ENCODE measurements at places on chromosomes 5 and 9.
A peak's percentile ranks its signal among the peaks of the same experiment; 100 is the strongest.

DNA sequence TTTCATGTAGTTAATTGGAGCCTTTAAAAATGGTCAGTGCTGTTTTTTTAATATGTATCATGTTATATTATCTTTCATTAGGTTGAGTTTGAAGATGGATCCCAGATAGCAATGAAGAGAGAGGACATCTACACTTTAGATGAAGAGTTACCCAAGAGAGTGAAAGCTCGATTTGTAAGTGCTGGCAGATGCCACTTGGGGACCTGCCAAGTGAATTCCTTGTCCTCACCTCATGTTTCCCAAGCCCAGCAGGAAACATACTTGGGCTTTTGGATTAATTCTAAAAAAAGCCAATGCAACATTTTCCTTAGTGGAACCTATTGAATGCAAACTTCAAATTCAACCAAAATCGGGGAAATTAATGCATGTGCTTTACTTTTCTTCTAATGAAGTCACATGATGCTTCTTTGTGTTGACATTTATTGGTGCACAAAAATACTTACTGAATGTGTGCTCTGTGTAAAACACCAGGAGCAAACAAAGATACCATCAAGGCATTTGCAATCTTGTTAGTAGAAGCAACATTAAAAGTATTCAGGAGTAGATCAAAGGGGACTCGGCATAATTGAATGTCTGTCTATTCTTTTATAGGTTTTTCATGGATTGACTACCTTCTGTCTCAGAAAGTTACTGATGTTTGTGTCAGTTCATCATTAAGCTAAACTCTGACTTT lies 412.1 kb downstream of the KDM4C start:
- DNase-seq = peak; percentile 66

DNA sequence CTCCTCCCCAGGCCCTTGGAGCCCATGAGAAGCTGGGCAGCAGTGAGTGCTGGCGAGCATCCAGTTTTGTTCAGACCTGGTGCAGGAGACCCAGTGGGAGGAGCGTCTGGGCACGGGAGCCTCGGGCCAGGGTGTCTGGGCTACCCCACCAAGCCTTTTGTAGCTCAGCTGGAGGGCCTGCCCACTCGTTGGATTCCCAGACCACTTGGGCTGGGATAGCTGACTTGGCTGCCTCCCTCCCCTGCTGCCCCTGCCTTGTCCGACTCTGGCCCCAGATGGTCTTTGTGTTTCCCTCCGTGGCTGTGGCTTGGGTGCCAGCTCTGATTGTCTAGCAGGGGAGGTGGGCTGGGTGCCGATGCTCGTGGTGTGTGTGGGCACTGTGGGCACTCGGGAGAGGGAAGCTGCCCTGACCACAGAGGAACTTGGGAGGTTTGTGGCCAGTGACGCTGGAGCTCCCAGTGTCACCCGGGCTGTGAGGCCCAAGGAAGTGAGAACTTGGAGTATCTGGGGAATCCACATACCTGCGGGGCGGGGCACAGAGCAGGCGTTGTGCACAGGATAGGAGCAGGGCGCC lies 47.3 kb downstream of the WNK2 start:
- DNase-seq = no peak

DNA sequence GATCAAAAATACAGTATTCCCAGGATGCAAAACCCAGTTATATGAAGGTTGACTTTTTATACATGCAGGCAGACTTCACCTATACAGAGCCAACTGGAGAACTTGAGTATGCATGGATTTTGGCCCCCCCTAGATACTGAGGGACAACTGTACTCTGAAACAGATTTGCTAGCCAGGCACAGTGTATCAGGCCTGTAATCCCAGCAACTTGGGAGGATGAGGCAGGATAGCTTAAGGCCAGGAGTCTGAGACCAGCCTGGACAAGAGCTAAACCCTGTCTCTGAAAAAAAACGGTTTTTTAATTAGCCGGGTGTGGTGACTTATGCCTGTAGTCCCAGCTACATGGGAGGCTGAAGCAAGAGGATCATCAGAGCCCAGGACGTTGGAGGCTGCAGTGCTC lies 21.9 kb downstream of the PTBP3 start:
- no peak for DNase-seq

- DNase-seq = no peak
Observed at GRCh38 chr5:158521995-158522394, 577.7 kb downstream of the EBF1 start.

DNA sequence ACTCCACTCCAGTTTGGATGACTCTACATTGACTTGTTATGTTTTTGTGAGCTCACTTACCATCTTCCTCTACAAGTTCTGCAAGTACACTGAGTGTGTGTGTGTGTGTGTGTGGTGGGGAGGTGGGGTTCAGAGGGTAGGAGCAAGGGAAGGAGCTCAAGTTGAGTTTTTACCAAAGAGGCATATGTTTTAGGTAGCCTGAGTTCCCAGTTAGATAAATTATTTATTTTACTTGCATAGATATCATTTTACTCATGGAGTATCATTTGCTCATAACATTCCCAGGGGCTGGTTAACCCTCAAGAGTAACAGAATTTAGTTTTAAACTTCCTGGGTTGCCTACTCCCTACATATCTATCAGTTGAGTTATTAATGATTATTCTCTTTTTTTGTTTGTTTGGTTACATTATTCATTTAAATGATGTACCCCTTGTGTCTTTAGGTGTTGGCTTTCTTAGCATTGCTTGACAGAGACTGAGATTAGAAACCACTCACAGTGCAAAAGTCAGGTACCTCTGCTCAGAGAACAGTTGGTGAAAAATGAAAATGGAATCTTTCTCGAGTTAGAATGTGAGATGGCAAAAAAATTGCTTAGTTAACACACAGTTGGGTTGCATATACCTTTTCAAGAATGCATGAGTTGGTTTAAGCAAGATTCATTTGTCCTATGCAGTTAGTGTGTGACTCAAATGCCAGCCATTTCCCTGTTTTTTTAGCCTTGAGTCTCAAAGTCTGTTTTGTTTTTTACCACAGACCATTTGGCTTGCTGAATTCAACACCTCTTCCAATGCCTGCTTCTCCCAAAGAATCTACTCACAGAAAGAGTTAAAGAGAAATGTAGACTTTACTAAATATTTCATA lies 29.2 kb downstream of the TNFSF8 start:
- peak; percentile 86 for DNase-seq

DNA sequence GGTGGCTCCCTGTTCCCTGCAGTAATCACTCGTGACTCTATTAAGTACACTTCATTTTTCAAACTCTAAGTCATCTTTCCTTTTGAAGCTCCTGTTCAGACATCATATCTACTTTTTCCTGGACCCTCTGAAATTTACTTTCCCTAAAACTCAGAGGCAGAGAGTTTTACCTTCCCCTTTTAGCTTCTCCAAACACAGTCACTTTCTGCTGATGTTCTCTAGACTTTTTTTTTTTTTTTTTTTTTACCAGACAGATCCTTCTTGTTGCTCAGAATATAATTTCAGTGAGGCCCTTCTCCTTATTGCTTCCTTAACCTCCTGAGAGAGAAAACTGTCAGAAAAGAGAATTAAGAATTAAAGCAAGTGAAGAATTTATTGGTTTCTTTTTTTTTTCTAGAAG lies 86.6 kb upstream of the LRRTM2 start:
- no peak for DNase-seq

DNA sequence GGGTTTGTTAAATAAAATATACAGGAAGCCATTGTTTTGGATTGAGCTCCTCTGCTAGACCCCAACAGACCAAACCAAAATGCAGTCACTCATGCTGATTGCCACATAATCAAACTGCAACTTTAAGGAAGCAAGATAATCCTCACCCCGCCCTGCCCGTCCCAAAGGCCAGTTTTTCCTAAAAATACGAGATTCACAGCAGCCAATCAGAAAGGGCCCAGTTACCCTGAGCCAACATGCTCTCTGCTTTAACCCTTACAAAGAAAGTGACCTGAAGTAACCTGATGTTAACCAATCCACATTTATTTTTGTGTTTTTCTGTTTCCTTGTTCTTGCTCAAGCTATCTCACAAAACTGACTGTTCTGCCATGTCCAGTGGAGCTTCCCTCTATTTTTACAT lies 21.5 kb upstream of the RNF20 start:
- peak; percentile 65 for DNase-seq

GRCh38 chr5:59169081-59169767 lies 586.3 kb downstream of the RAB3C start:
- DNase-seq = peak; percentile 34

Data from EH (cell line).